NCI-H1436 (cell line): ENCODE measurements at places on chromosomes 2 and 18.

DNA sequence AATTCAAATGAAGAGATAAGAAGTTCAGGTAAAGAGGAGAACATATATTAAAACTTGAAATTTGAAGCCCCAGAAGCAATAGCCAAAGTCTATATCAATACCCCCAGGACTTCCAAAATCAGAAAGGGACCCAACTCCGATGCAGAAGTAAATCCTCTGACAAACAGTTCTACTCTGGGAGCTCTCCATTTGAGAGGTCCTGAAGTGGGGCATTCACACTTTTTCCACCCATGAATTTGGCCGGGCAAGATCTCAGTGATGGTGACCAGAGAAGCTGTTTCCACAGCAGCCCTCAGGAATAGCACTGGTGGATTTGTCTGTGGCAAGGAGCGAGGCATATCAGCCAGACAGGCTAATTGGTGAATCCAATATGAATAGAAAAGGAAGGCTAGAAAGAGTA lies 313.6 kb upstream of the MC4R start:
- no peak for DNase-seq

GRCh38 chr2:152420363-152420762 lies 85.4 kb downstream of the FMNL2 start:
- DNase-seq = no peak

GRCh38 chr2:197920592-197921201 lies 116.3 kb downstream of the PLCL1 start:
- DNase-seq = no peak

DNA sequence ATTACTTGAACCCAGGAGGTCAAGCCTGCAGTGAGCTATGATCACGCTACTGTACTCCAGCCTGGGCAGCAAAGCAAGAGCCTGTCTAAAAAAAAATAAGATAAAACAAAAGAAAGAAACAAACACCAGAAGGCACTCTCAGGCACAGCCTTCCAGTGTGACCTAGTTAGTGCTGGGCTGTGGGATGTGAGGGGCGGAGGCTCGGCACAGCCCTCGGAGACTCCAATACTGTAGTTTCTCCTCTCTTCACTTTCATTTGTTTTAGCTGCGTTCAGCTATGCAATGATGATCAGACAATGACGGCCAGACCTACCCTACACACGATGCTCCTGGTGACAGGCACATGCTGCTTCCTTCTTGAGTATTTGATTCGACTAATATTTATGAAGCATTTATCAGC lies 127.7 kb downstream of the SOCS6 start:
- no peak for DNase-seq

GRCh38 chr2:40394597-40394996 lies 57.3 kb downstream of the SLC8A1 start:
- DNase-seq = no peak

- no peak for DNase-seq
Observed at GRCh38 chr18:55494899-55495298, 93.1 kb downstream of the TCF4 start.

- no peak for DNase-seq
Observed at GRCh38 chr18:9065864-9066263, 36.6 kb upstream of the NDUFV2 start.

- DNase-seq = no peak
Observed at GRCh38 chr18:42950732-42951131, 164.8 kb downstream of the RIT2 start.

DNA sequence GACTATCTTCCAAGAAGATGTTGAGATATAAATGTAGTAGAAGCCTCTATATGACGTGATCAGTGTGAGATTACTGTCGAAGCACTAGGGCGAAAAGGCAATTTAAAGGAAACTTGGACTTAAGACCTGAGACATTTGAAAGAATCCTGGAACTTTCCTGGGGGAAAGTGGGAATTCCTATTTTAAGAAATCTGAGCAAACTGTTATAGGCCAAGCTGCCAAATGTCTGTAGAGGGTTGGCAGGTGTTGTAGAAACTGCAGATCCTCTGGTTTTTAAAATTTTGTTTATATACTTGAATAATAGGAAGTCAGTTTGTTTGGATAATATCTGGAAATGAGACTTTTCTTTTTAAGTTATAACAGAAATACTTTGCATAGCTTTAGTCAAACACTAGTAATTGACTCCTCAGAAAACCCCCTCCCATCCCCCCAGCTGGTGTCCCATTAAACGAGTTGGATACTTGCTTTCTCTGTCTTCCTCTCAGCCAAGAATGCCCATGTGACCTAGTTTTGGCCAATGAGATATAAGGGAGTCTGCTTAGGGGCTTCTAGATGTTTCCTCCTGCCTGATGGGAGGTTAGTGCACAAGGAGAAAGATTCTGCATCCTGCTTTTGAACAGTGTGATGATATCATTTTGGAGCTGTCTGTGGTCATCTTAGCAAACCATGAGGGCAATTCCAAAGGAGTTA lies 61.2 kb downstream of the MOGAT1 start:
- DNase-seq = no peak

DNA sequence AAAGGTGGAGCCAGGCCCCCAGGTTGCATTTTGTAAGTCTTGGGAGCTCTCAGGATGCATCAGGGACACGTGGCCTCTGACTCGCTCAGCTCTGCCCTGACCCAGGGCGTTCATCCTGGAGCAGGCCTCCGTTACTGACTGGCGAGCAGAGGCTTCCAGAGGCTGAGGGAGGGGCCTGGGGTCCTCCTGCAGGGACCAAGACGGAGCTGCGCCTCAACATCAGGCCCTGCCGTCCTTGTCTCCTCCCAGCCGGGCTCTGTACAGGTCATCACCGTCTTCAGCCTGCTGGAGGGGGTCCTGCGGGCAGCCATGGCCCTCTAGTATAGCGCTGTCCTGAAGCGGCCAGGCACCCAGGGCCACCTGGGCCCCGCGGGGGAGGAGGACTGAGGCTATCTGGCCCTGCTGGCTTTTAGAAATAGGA lies 10.2 kb upstream of the ALPP start:
- no peak for DNase-seq

DNA sequence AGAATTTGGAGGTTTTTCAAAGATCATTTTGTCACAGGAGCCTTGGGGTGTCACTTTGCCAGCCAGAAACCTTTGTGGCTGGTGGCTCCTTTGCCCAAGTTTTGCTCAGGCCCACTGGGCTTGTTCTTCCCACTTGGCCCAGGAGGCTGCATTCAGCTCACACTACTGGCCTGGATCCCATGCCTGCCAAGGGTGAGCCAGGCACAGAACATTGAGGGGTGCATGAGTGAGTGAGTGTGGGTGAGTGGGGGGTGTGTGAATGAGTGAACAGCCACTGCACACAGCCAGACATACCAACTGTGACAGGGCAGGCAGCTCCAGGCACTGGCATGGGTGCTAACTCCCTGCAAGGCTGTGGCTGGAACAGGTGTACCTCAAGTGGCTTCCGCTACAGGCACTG lies 39.6 kb downstream of the FAM171B start:
- no peak for DNase-seq

- no peak for DNase-seq
Observed at GRCh38 chr18:61829108-61829507, 63.7 kb downstream of the RNF152 start.
